ENCODE measurements at places on chromosomes 2 and 18. TPM values are rescaled to one million over a fixed set of nuclear protein-coding genes. Genes with fewer than 3 reads are reported as not detected.

Gene B4GALT6
- 1.1 TPM for total RNA-seq

Gene CFC1
- total RNA-seq = not detected

Gene RGPD4
- not detected for total RNA-seq

Gene EFR3B
- 0.06 TPM for total RNA-seq

Gene SERPINB10
- not detected for total RNA-seq

Data from activated CD4-positive, alpha-beta T cell treated with anti-CD3 and anti-CD28 coated beads, Interleukin-2, amount 10 ng/mL, durations not matched to agents 7 days and 5 days (primary cell).